ENCODE measurements at places on chromosomes 2 and 18.

DNA sequence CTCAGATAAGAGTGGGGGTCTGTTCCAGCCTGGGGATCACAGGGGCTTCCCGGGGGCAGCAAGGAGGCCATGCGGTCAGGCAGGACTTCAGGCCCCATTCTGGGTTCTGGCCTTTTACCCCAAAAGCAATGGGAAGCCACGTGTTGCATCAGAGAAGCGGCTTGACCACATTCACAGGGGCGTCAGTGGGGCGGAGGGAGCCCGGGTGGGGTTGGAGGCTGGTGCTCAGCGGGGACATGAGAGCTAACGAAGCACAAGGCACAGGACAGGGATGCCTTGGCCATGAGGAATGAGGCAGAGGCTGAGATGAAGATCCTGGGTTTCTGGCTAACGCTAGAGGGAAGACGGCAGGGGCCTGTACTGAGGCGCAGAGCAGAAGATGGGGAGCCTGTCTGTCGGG is 6.1 kb downstream of the HJURP start:
- no peak for DNase-seq

DNA sequence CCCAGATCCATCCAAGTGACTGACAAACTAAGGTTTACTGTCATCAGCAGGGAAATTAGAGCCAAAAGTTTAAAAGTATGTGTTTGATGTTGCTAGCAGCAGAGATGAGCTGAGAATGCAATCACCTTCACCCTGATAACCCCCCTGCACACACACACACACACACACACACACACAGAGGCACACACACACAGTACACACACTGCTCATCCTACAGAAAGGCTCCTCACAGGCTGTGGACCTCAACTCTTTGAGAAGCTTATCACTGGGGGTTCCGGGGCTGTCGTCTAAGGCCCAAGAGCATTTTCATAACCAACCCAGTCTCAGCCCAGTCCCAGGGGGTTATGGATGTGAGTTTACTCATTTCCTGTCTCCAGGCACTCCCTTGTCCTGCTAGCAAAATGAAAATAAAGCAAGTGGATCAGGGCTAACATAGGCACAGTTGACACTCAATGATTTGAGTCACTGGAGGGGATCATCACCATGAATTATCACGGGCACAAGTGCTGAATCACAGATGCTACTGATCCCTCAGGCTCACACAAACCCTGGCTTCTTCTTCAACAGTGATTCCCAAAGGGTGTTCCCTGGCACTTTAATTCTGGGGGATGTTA is 76.6 kb downstream of the ALK start:
- no peak for DNase-seq

DNA sequence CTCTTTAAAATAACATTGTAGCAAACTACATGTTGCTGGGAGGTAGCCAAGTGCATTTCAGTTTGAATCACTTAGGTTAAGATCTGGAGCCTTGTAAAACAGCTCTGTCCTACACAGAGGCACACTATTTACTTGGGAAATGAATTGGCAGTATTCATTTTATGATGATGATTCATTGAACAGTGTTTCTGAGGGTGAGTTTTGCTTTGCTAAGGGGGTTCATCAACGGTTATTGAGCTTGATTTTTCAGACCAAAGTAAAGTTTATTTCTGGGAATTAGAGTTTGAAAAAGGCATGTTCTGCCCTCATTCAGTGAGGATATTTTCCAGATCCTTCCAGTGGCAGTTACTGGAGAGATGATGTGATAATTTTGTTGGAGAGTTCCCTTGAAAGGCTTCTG is 55.6 kb downstream of the CCDC85A start:
- no peak for DNase-seq

- DNase-seq: no peak
Observed at GRCh38 chr18:48573632-48574283, 34.9 kb downstream of the CTIF start.

DNA sequence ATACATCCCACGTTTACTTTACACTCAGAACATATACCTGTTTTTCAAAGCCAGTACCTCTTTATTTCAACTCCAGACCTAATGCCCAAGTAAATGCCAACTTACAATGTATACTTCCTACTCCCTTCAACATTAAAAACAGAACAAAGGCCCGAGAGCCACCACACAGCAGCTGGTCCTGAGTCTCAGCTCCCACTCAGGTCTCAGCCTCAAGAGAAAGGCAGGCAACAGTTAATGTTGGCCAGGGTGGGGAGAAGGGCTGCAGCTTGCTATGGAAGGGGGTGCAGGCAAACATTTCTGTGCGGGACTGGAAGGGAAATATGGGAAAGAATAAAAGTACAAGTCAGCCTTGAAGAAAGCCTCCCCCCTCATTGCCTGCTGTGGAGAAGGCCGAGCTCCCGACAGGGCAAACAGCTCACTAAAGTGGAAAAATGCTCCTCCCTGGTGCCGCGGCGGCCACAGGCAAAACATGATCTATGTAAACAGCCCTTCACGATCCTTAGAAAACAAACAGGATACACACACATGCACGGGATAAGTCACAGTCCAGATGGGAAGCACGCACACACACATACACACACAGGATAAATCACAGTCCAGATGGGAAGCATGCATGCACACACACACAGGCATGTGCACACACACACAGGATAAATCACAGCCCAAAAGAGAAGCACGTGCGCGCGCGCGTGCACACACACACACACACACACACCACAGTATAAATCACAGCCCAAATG is 67.4 kb downstream of the ADNP2 start:
- DNase-seq: no peak
